IPS DF 6.9 (cell line): ENCODE measurements at places on chromosomes 4 and X.

DNA sequence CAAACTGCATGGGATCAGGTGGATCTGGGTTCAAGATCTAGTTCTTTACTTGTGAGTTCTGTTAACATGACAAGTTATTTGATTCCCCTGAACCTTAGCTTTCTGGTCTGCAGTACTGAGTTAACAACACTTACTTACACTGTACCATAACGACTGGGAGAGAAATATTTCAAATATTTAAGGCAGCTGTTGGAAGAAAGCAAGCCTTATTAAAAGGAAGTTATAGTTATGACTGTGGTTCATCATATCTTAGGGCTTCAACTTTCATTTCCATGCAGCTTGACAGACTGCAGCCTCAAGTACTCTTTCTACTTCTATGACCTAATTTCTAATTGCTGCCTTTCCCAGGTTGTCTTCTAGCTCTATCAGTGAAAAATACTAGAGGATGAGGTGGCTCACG, 40.0 kb upstream of the PDGFRA start:
- no peak overlapping the region for H3K4me3 ChIP-seq

- no peak overlapping the region for H3K27ac ChIP-seq
- H3K27me3 ChIP-seq = no peaks in the 10 kb centered on the region
- DNase-seq = no peak
- no peaks in the 10 kb centered on the region for H3K36me3 ChIP-seq
- no peak overlapping the region for H3K4me3 ChIP-seq
Measured at GRCh38 chrX:56947699-56948098, 47.6 kb downstream of the SPIN3 start.

DNA sequence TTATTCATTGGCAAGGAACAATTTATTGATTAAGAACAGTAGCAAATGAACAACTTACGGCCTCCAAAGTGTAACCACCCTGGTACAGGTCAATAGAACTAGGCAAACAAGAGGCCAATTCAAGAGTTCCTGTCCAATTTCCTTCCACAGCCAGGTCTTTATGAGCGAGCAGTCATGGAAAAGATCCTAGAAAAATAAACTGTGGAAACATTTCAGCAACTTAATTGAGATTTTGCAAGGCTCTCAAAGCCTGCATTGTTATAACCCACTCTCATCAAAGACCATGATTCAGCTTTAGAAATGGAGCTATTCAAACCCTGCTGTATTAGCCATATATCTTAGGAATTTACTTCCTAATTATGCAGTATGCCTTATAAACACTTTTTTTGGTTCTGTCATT, 43.6 kb downstream of the UNC5C start:
- no peaks in the 10 kb centered on the region for H3K4me1 ChIP-seq
- no peaks in the 10 kb centered on the region for H3K27me3 ChIP-seq
- H3K36me3 ChIP-seq = no peaks in the 10 kb centered on the region
- H3K27ac ChIP-seq = no peak overlapping the region
- no peak for DNase-seq

GRCh38 chr4:38366456-38366855, 297.5 kb upstream of the KLF3 start:
- DNase-seq = no peak
- no peaks in the 10 kb centered on the region for H3K4me1 ChIP-seq

- H3K27me3 ChIP-seq = no peaks in the 10 kb centered on the region
- H3K4me1 ChIP-seq = no peaks in the 10 kb centered on the region
- H3K36me3 ChIP-seq = no peaks in the 10 kb centered on the region
- DNase-seq = no peak
- no peak overlapping the region for H3K27ac ChIP-seq
Measured at GRCh38 chrX:54178100-54178940, 4.7 kb downstream of the FAM120C start.

- H3K36me3 ChIP-seq = no peaks in the 10 kb centered on the region
- H3K4me1 ChIP-seq = no peaks in the 10 kb centered on the region
- H3K27ac ChIP-seq = no peak overlapping the region
- no peaks in the 10 kb centered on the region for H3K27me3 ChIP-seq
- DNase-seq = no peak
Measured at GRCh38 chrX:19535476-19535875, 20.2 kb upstream of the MAP3K15 start.

DNA sequence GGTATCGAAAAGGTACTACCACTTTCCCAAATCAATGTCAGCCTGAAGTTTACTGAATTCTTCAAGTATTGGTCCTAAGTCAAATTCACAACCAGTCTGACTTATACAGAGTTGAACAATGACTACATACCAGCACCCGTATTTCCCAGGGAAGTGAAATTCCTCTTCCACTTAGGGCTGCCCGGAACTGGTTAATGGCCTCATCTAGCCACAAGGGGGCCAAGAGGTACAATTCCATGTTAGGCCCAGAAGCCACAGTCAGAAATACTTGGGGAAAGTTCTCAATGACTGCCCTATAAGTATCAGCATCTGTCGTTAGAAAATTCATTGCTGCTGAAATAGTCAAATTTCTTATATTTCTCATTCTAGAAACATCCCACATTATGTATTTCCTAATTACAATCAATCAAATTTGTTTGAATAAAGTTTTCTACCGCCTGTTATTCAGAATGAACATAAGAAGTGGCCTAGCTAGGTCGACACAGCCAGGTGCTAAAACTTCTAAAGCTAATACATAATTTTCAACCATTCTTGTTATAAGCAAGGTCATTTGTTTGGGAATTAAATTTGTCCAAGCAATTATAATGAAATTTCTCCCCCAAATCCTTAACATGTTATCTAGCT, 5.6 kb upstream of the PCDH7 start:
- DNase-seq = no peak
- H3K27me3 ChIP-seq = peaks cover 2% of the 10 kb centered on the region; the same call in 1 of the 2 replicates
- H3K4me3 ChIP-seq = no peak overlapping the region
- no peaks in the 10 kb centered on the region for H3K4me1 ChIP-seq

DNA sequence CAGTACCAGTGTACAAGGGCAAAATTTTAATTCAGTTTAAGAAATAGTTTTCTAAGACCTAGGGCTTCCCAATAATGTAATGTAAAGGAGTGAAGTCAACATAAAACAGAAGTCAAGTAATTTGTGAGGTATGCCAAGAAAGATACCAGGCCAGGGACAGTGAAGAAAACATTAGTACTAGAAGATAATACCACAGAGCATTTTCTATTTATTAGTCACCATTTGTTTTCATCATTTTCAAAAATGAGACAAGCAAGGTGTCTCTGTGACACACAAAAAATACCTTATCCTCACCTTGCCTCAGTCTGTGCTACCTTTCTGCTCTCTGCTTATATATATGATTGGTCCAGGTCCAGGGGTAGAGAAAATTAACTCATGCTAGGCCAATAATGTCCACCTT, 46.8 kb downstream of the VEGFC start:
- no peak overlapping the region for H3K4me3 ChIP-seq
- H3K4me1 ChIP-seq = no peaks in the 10 kb centered on the region
- H3K27me3 ChIP-seq = no peaks in the 10 kb centered on the region
- H3K36me3 ChIP-seq = no peaks in the 10 kb centered on the region
- no peak overlapping the region for H3K27ac ChIP-seq
- DNase-seq = no peak

DNA sequence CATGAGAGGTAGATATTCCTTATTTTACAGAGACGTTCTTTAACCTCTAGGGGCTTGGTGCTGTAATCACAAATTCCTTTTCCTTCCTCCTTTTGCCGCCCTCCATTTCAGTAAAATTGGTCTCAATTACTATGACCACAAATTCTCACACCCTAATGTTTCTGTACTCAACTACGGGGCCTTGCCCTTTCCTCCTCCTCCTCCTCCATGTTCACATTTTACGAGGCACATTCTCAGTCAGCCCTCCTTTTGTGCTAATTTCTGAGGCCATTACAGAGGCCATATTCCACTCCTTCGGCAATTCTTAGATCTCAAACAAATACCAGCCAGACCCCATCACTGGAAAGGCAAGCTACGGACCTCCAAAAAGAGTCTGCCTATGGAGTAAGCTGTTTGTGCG, 92.1 kb downstream of the SH3KBP1 start:
- no peak overlapping the region for H3K27ac ChIP-seq
- no peaks in the 10 kb centered on the region for H3K36me3 ChIP-seq
- H3K4me1 ChIP-seq = no peaks in the 10 kb centered on the region
- DNase-seq = no peak

DNA sequence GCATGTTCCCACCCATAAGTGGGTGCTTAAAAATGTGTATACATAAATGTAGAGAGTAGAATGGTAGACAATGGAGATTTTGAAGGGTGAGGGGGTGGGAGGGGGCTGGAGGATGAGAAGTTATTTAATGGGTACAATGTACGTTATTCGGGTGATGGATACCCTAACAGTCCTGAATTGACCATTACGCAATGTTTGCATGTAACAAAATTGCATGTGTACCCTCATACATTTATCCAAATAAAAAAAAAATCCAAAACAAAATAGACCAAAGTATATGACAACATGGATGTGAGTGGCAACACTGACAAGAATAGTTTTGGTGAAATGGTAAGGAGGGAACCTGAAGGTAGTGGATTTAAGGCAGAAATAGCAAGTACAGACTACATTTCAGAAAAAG, 63.7 kb downstream of the LARP7 start:
- H3K4me1 ChIP-seq = no peaks in the 10 kb centered on the region
- H3K36me3 ChIP-seq = no peaks in the 10 kb centered on the region
- H3K27me3 ChIP-seq = no peaks in the 10 kb centered on the region

- no peak overlapping the region for H3K27ac ChIP-seq
- no peaks in the 10 kb centered on the region for H3K27me3 ChIP-seq
- H3K4me1 ChIP-seq = no peaks in the 10 kb centered on the region
- DNase-seq = no peak
Measured at GRCh38 chr4:129428454-129428853, 332.5 kb downstream of the C4orf33 start.
